ENCODE measurements at places on chromosomes 7 and 10.

GRCh38 chr7:100396421-100396982 lies 23.2 kb downstream of the PILRA start:
- no peak for DNase-seq

GRCh38 chr10:79628083-79628482 lies 17.3 kb downstream of the SFTPA1 start:
- no peak for DNase-seq

GRCh38 chr7:47451851-47452205 lies 130.1 kb downstream of the TNS3 start:
- DNase-seq: no peak

GRCh38 chr10:78914502-78915189 lies 154.1 kb upstream of the ZMIZ1 start:
- peak; percentile 60 for DNase-seq

- DNase-seq: no peak
These were observed 31.2 kb downstream of the ARL3 start for GRCh38 chr10:102682981-102683380.

- no peak for DNase-seq
These were observed 2.1 kb upstream of the CREM start for GRCh38 chr10:35124540-35124939.

- DNase-seq: peak; percentile 98
These were observed at the start of gene PPIF for GRCh38 chr10:79347226-79347893. Gene PPIF (plus strand): TSS chr10:79347469. CDS start chr10:79347549, 80 bp downstream.
